ENCODE measurements at places on chromosomes 13 and 19. TPM values are rescaled to one million over a fixed set of nuclear protein-coding genes. Genes with fewer than 3 reads are reported as not detected.

Gene IL4I1
- 0.30 TPM for total RNA-seq

GRCh38 chr13:97719736-97720135, 233.7 kb upstream of the IPO5 start:
- DNase-seq: no peak

DNA sequence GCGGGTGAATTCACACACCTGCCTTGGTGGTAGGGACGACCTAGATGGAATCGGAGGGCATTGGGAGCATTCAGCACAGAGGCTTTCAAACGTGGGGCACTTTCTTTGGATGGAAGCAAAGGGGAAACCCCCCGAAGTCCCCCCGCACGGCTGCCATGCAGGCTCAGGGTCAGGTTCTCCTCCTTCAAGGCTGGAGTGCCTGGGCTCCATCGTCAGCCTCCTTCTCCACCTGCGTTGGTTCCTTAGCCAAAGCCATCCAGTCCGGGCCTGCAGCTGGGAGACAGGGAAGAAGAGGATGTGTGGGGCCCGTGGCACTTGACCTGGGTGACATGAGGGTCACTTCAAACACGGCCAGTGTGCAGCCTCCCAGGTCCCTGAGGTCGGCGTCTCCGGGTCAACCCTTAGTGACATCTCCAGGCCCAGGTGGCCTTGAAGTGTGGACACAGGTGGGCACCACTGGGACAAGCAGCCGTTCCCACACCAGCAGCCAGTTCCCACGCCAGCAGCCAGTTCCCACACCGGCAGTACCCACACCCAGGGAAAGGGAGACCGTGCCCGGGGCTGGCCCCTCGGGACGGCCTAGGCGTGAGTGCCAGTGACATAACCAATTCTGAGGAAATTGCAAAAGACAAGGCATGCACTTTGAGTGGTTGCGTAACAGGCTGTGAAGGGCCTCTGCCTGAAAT, 116.0 kb downstream of the SOX1 start:
- no peak for DNase-seq

- DNase-seq: no peak
Observed at GRCh38 chr13:80529734-80530133, 188.8 kb upstream of the SPRY2 start.

GRCh38 chr13:49044836-49045235, 69.1 kb downstream of the FNDC3A start:
- no peak for DNase-seq

- DNase-seq: no peak
Observed at GRCh38 chr19:10096615-10096963, 5.9 kb downstream of the ANGPTL6 start.

- DNase-seq: no peak
Observed at GRCh38 chr13:79442221-79442620, 36.2 kb upstream of the RBM26 start.

- no peak for DNase-seq
Observed at GRCh38 chr19:58083021-58083420, 15.0 kb downstream of the ZSCAN18 start.

DNA sequence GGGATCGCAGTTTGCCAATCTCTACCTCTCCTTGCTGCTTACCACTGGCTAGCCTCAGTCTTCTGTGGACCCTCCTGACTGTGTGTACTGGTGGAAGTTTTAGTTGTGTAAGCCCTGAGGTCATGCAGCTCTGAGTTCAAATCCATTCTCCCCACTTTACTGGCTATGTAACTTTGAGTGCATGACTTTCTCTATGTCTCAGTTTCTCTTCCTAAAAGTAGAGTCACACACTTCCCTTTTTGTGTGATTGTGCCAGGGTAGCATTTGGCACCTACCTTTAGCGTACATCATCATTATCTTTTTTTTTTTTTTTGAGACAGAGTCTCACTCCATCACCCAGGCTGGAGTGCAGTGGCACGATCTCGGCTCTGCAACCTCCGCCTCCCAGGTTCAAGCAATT, 70.3 kb downstream of the MAP4K1 start:
- no peak for DNase-seq

- peak; percentile 72 for DNase-seq
Observed at GRCh38 chr13:112968910-112969691, at the start of gene MCF2L. Gene MCF2L, plus strand, starts transcription at chr13:112969214. Its CDS starts 166 bp downstream, at chr13:112969380.

DNA sequence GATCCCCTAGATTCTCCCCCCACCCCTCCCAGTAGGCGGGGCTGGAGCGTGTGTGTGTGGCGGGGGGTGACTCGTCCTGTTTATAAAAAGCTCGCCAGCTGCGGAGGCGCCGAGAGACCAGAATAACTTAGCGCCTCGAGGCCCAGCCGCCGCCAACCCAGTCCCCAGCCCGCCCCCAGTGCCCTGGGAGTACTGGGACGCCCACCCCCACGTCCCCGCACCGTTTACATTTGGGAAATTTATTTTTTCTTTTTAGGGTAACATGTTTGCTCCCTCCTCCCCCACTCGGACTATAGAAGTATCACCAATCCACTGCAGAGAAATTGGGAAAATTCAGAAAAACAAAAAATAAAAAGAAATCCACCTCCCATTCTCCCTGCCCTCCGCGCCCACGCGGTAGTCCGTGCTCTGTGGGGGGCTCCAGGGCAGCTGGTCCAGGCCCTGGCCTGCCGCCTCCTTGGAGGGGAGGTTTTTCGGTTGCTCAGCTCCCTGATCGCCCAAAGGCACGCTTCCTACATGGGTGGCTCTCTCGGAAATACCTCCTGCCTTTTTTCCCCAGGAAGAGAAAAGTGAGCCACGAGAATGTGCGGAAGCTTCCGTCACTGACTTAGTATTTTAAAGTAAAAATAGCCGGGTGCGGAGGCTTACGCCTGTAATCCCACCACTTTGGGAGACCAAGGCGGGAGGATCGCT, 1.5 kb upstream of the RAB3A start:
- no peak for DNase-seq

Gene KLK10
- 0.72 TPM for total RNA-seq

Gene BABAM1
- 107 TPM for total RNA-seq

DNA sequence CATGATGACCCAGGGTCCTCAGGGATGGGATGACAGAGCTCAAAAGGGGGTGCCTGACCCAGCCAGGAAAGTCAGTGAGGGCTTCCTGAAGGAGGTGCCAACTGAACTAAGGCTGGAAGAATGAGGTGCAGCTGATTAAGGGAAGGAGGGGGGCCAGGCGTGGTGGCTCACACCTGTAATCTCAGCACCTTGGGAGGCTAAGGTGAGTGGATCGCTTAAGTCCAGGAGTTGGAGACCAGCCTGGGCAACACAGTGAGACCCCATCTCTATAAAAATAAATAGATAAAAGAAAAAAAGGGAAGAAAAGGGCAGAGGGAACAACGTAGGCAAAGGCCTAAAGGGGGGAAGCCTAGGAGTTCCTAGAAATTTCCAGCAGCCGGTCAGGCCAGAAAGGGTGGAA, 9.1 kb upstream of the LYPD3 start:
- no peak for DNase-seq

GRCh38 chr13:73903561-73903960, 230.6 kb downstream of the KLF12 start:
- no peak for DNase-seq

DNA sequence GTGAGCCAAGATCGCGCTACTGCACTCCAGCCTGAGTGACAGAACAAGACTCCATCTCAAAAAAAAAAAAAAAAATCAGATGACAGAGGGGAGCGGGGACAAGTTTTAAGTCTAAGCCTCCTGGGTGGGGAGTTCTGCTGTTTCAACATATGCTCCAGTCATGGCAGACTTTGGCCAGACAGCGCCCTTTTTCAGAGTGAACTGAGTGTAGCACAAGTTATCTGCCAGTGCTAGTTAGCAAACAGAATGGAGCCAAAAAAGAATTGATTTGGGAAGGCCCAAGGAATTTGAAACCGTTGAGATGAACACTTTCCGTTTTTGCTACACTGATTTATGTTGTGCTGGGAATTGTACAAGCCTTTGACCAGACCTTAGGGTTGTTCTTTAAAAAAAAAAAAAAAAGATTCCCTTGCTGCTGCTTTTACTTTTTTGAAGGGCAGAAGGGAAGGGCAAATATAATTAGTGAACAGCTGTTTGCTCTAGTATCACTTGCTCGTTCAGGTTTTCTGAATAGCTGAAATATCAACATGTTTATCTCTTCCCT, 5.7 kb downstream of the ACTN4 start:
- DNase-seq: no peak

Gene ZNF221
- total RNA-seq: 18.3 TPM

DNA sequence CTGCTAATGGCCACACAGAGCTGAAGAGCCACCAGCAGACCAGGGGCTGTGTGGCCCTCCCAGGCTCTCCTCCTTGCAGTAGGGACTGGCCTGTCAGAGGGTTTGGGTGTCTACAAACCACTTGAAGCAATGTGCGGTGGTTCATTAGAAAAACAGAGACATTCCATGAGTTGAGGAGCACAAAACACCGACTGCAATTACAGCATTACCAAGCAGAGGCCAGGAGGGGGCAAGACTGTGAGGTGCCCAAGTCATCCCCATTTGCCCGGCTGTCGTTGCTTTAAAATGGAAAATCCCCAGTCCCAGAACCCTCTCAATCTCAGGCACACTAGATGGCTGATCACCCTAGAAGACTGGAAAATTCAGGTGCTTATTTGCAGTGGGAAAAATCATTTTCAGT, 15.0 kb downstream of the TMTC4 start:
- DNase-seq: no peak

Gene PLPPR3
- total RNA-seq: 26.1 TPM

- DNase-seq: no peak
Observed at GRCh38 chr13:101624210-101624922, 171.9 kb downstream of the ITGBL1 start.

DNA sequence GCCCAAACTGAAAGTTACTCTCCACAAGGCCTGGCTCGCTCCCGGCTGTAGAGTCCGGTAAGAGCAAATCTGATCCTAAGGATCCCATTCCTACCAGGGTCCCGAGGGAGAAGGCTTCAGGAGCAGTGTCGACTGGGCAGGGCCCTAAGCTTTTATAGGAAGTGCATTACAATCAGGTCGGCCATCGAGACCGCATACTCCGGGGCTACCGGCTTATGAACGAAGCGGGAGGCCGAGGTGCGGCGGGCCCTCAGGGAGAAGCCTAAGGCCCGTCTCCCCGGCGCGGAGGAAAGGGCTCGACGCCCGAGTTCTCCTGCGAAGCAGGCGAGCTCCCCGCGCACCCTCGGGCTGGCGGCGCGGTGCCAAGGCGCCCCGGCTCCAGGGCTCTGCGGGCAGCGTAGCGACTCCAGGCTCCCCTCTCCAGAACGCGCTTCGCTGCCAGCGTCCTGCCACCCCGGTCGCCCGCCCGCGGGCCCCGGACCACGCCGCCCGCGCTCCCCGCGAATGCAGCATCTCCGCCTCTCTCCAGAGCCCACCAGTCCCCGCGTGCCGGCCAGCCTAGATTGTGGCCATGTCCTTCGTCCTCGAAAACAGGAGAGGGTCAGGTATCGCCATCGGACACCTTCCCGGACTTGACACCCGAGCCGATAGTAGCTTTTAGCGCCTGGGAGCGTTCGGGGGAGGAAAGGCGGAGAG, 1.4 kb downstream of the EFNB2 start:
- DNase-seq: peak; percentile 78

DNA sequence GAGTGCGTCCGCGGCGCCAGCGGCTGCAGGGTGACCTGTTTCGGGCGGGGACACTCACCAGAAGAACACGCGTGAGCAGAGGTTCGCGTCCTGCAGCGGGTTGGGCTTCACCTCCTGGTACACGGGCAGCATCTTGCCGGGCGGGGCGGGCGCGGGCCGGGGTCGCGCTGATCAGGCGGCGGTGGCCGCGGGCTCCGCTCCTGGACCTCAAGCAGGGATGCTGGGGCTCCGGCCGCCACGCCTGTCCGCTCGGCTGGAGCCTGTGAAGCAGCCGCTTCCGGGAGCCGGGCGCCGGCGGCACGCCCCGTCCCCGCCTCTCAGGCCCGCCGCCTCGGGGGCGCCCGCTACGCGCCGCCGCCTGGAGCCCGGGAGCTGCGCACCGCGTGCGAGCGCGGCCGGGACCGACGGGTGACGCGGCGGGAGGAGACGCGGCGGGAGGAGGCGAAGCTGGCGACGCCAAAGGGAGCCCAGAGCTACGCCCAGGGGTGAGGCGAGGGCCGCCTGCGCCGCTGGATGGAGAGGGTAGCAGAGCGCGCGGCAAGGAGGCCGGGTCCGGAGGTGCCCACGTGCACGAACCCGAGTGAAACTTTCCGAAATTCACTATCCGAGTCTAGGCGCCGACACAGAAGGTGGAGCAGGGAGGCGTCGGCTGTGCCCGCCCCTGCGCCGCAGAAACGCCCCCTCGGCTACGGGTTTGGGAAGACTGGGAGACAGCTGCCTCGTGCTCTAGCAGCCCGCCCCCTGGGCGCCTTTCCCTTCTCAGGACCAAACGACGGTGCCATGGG, at the start of gene ABCC4:
ABCC4 (minus strand) TSS at position 269 of the 785 bp plus-strand sequence; CDS start at position 132, 137 bp downstream.
- DNase-seq: peak; percentile 70

Gene USHBP1
- total RNA-seq: 2.1 TPM

GRCh38 chr19:31548941-31549340, 199.7 kb upstream of the TSHZ3 start:
- no peak for DNase-seq

DNA sequence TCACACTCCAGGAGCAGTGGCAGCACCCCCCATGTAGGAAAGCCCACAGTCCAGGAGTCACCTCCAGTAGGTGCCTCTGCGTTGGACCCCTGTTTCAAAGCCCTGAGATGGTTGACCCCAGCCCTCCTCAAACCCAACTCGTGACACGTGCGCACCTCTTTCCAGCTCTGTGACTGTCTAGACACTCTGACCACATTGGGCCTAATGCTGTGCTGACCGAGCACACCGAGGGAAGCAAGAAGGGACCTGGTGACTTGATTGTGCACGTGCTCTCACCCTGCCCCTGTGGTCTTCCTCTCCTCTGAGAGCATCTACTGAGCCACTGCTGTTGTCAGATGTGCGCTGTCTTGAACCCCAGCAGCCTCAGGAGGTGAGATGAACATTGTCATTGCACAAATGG, 22.9 kb upstream of the SLC35E1 start:
- no peak for DNase-seq

GRCh38 chr19:6161271-6161850, 25.9 kb downstream of the ACSBG2 start:
- DNase-seq: no peak

Gene PRKACA
- 77.8 TPM for total RNA-seq
